ENCODE measurements at places on chromosomes 11 and 22.

- no peak for DNase-seq
Measured at GRCh38 chr11:60835534-60835846, 6.4 kb upstream of the CCDC86 start.

DNA sequence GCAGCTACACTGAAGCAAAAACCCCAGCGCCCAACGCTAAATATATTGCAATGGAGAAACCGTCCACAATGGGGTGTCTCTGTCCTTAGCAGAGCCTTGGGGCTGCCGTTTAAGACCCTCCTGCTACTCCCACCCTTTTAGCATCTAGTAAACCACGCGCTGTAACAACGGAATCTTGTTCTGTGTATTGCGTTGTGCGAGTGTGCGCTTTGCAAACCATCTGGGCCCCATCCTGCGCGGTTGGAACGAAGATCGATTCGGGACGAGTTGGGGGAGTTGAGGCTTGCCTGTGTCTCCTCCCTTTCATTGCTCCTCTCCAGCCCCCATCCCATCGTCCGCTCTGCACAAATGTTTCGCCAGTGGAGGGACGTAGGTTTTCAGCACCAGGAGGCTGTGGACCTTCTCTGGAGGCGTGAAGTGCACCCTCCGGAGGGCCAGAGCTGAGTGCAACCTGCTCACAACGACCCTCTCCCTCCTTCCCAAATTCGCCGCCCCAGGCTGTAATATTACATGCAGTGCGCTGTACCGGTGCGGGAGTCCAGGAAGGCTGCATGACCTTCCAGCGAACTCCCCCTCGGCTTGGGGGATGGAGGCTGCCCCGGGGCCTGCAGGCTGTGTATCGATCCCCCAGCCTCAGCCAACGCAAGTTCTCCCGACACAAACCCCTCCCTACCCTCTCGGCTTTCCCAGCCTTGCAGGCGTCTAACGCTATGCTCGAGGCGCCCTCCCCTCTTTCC, 1.6 kb upstream of the KMT2A start:
- DNase-seq = peak; percentile 77

- DNase-seq = no peak
Measured at GRCh38 chr11:66072081-66072480, 2.0 kb downstream of the PACS1 start.

DNA sequence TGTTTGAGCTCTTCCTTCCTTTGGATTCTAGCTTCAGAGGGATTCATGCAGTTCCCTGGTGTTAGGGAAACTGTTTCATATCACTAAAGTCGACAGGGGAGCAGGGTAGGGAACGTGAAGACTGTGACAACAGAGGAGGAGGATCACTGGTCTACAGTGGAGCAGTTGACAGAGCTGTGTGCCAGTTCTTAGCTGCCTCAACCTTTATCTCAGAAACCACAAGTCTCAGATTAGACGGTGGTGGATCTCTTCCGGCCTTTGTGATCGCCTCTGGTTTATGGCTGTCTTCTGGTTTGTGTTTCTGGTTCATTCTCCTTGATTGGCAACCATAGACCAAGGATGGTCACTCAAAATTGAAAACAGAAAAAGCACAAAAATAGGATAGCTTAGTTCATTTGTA, 538.9 kb upstream of the API5 start:
- DNase-seq = no peak

- DNase-seq = no peak
Measured at GRCh38 chr11:97743205-97743742, 1277.5 kb upstream of the CNTN5 start.

- no peak for DNase-seq
Measured at GRCh38 chr11:106681435-106681834, 336.8 kb downstream of the GUCY1A2 start.

DNA sequence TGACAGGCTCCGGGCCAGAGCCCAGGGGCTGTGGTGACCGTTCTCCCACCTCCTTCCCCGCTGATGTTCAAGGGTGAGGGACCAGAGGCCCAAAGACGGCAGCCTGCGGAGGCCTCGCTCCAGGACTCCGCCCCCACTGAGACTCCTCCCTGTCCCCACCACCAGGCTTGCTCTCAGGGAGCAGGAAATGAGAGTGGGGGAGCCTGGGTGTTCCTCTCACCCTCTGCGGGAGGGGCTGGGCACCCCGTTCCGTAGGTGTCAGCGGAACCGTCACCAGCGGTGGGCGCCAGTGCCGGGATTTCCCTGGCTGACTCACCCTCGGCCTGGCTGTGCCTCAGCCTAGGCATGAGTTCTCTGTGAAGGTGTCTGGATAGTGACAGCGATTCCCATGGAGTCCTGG, 15.7 kb downstream of the DAGLA start:
- no peak for DNase-seq

Data from neural progenitor cell (in vitro differentiated cells).